ENCODE measurements at places on chromosomes 7 and 10.

DNA sequence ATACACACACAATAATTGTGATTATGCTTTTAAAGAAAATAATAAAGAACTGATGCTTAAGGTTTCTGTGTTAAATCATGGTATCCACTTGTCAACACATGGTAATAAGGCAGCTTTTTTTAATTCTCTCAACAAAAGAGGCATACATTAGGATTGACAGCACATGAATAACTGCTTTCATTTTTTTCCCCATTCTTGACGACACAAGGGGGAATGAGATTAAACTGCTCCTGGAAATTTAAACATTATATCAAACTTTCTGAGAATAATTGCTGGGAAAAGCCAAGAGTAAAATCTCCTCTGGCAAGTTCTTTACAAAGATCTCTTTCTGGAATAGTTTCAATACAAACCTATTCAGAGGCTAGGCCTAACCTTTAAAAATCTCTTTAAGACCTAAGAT lies 99.0 kb upstream of the GPR22 start:
- DNase-seq = no peak

DNA sequence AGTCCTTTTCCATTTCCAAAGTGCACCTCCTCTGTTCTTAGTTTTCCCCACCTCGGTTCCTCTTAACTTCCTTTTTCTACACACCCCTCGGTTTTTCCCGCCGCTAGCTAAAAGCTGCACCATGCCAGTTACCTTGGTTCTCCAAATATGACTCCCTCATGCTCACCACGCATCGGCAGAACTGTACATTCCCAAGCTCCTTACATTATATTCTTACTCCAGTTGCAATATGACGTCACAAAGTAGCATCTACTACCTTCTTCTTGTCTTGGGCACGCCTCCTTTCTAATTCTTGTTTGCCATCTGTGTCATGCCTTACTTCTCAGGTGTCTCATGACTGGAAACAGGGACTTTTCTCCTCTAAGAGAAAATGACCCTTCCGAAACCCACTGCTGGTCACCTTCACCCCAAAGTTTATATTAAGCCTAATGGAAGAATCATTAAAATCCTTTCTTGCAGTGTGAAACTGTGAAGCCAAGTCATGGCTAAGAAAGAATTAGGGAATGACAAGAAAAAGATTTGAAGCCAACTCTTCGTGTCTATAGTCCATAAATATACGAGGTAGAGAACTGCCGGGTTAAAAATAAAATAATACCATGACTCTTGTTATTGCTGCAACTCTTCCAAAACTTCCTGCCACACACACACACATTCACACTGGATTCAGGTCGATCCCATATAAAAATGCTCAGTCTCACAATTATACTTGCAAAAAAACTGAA lies 1.7 kb downstream of the ESYT2 start:
- DNase-seq = peak; percentile 56

DNA sequence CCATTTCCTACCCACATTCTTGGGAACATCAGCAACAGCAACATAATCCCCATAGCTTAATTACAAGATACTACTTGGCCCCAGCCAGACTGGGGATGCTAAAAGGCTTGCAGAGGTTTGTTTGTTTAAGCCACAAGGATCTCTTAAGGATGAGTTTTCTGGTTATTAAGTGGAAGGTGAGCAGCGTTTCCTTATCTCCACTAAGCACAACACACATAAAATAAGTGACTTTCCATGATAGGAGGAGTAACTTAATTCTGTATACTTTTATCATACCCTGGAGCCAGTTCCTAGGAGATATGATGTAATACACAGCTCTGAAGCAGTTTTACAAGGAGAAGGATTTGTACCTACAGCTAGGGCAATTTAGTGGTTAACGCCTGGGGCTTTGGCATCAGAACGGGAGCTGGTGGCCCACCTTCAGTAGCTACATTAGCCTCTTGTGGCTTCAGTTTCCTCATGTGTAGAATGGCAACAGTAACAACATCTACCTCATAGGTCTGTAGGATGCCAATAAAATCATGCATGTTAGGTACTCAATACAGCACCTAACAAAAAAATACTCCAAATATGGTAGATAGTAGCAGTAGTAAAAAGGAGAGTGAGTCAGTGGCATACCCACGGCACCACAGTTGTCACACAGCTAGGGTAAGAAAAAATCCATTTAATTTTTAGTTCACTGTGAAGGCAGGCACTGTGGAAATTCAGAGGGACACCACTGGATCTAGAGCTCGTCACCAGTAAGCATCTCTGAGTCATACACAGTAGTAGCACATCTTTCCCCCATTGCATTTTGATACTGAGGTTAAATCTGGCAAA lies 55.2 kb downstream of the DOCK4 start:
- no peak for DNase-seq

GRCh38 chr10:71289421-71290130 lies 29.5 kb upstream of the SLC29A3 start:
- DNase-seq = no peak

Data from stimulated activated naive CD4-positive, alpha-beta T cell (primary cell).